CD4-positive, CD25-positive, alpha-beta regulatory T cell (primary cell): ENCODE measurements at places on chromosomes 16 and 17.

- peaks cover 23% of the 10 kb centered on the region for H3K4me1 ChIP-seq
- peaks cover 8% of the 10 kb centered on the region for H3K27me3 ChIP-seq
- H3K27ac ChIP-seq: no peak overlapping the region
- H3K36me3 ChIP-seq: no peaks in the 10 kb centered on the region
These were observed 1.0 kb upstream of the SDK2 start for GRCh38 chr17:73645050-73645871.

- no peaks in the 10 kb centered on the region for H3K27me3 ChIP-seq
- DNase-seq: no peak
- H3K36me3 ChIP-seq: no peaks in the 10 kb centered on the region
- no peaks in the 10 kb centered on the region for H3K4me1 ChIP-seq
These were observed 313.4 kb downstream of the CDH11 start for GRCh38 chr16:64808474-64808873.

DNA sequence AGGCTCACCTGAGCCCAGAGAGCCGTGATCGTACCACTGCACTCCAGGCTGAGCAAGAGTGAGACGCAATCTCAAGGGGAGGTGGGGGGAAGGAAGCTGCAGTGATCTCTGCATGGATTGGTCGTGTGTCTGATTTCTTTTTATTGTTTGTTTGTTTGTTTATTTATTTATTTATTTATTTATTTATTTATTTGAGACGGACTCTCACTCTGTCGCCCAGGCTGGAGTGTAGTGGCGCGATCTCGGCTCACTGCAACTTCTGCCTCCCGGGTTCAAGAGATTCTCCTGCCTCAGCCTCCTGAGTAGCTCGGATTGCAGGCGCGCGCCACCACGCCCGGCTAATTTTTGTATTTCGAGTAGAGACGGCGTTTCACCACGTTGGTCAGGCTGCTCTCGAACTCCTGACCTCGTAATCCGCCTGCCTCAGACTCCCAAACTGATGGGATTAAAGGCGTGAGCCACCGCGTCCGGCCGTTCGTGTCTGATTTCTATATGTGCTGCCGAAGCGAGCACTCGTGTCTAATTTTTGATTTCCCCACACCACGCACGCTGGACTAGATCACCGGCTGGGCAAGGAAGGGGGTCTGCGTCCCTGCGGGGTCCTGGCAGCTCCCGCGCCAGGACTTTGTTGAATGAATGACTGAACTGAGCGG is 448 bp upstream of the TNFRSF12A start:
- H3K4me3 ChIP-seq: peak overlapping the region; percentile 48
- no peaks in the 10 kb centered on the region for H3K36me3 ChIP-seq
- H3K27ac ChIP-seq: no peak overlapping the region
- H3K4me1 ChIP-seq: peaks cover 52% of the 10 kb centered on the region
- no peak for DNase-seq

DNA sequence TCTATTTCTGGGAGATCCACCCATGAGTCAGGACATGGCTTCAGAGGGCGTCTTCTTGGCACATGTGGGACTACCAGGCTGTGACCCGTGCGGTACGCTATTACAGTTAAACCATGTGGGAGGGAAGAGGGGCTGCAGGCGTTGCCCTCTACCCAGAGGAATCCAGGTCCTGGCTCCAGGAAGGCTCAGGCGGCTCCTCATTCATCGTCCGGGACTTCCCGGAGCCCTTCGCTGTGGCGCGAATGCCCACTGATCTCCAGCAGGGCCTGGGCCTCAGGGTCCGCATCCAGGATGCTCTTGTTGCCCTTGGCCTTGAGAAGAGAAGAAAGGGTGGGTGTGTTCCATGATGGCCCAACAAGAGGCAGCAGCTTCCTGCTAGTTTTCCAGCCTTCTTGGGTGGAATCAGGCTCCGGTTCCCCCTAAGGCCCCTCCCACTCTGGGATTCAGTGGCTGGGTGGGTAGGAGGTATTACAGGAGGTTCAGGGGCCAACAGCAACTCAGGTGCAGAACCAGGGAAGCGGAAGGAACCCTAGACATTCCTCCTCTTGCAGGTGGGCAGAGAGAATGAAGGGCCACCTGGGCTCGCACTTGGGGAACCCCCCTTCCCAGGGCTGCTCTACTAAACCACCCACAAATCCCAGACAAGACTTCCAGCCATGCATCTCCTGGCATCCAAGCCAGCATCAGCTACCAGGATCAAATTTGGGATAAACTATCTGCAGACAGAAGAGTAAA is 24.6 kb downstream of the MEAK7 start:
- no peak overlapping the region for H3K27ac ChIP-seq
- no peak overlapping the region for H3K4me3 ChIP-seq
- H3K36me3 ChIP-seq: peaks cover 12% of the 10 kb centered on the region
- DNase-seq: no peak

DNA sequence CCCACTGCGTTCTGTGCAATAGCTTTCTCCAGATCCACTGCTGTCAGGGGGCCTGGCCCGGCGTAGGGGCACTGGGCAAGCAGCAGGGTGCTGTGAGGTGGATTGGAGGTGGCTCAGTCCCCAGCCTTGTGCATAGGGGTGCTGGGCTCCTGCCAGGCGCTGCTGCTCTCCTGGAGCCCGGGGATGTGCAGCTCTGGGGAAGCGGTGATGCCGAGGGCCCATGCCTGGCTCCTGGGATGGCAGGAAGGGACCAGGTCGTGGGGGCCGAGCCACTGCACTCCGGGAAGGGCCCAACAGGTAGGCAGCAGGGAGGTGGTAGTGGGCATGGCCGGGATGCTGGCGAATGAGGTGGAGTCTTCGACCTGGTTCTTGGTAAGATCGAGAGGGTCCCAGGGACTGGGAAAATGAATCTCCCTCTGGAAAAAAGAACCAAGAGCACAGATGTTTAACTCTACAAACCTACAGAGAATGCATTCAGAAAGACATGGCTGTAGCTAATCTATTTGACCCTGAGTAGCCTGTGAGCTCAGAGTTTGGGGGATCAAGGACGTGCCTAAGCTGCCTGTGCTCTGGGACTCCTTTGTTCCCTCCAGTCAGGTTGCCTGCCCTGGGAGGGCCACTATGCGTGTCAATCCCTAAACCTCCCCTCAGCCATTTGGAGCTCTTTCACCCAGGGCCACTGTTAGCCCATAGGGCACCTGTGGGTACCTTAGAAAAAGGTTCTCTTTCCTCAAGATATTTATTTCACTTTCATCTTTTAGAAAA is 6.6 kb upstream of the SUPT4H1 start:
- H3K27me3 ChIP-seq: no peaks in the 10 kb centered on the region
- H3K4me1 ChIP-seq: peaks cover 3% of the 10 kb centered on the region
- no peak overlapping the region for H3K27ac ChIP-seq
- no peak overlapping the region for H3K4me3 ChIP-seq
- H3K36me3 ChIP-seq: no peaks in the 10 kb centered on the region

DNA sequence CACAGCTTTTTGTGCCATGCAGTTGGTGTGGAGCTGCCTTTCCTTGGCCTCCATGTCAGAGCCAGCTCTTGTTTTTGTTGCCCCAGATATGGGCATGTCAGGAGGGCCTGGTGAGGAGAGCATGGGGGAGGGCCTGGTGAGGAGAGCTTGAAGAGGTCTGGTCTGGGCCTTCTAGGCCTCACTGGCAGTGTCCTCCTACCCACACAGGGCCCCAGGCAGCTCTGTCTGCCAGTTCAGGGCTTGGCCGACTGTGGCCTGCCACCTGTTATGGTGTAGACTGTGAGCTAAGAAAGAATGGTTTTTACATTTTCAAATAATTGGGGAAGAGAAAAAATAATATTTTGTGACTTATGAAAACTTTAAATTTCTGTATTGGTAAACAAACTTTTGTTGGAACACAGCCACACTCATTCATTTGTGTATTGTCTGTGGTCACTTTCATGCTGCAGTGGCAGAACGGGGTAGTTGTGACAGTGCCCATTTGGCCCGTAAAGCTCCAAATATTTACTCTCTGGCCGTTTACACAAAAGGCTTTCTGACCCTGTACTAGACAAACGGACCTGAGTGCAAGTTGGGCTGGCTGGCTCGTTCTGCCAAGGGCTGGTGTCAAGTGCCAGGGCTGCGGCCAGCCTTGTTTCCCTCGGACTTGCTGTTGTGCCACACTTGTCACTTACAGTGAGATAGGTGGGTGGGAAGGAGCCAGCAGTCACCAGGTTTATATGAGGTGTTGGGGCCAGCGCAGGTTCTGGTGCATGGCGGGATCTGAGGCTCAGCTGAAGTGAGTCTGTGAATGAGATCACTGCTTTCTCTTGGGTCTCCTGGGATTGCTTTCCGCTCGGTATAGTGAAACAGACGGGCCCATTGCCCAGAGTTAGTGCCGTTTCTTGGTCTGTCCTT is 18.2 kb downstream of the PGS1 start:
- no peak for DNase-seq
- peaks cover 88% of the 10 kb centered on the region for H3K36me3 ChIP-seq
- H3K27me3 ChIP-seq: no peaks in the 10 kb centered on the region

DNA sequence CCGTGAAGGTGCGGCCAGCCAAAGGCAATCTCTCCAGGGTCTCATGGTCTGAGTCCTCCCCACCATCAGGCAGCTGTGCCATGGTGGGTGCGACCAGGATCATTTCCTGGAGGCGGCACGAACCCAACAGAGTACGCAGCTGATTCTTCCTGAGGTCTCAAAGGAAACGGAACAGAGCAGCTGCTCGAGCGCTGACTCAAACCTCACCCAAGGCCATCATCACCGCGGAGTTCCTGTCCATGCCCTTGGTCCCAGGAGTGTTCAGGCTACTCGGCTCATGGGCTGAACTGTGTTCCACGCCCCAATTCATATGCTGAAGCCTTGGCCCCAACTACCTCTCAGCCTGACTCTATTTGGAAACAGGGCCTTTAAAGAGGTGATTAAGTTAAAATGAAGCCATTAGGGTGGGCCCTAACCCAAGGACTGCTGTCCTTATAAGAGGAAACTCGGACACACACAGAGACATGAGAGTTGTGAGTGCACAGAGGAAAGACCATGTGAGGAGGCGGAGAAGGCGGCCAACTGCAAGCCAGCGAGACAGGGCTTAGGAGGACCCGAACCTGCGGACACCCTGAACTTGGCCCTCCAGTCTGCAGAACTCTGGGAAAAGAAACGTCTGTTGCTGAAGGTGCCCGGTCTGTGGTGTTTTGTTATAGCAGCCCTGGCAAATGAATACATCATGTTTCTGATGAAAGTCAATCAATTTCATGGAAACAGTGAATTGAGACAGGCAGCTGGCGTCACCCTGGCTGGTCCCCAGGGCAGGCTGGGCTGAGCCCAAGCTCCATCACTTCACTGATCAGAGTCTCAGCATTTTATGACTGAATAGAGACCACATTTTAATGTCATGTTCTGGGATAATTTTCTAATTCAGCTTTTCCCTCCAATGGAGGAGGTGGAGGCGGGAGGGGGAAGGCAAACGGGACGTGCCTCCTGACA is 13.7 kb downstream of the MXRA7 start:
- H3K36me3 ChIP-seq: no peaks in the 10 kb centered on the region
- no peaks in the 10 kb centered on the region for H3K27me3 ChIP-seq
- no peak overlapping the region for H3K27ac ChIP-seq
- H3K4me1 ChIP-seq: no peaks in the 10 kb centered on the region
- DNase-seq: no peak
- H3K4me3 ChIP-seq: no peak overlapping the region
